ENCODE measurements at places on chromosomes 5 and 9.

GRCh38 chr9:129569502-129570449 lies 51.1 kb downstream of the C9orf50 start:
- no peak for DNase-seq

- DNase-seq: no peak
Observed at GRCh38 chr5:115374057-115374775, 77.8 kb upstream of the CCDC112 start.

DNA sequence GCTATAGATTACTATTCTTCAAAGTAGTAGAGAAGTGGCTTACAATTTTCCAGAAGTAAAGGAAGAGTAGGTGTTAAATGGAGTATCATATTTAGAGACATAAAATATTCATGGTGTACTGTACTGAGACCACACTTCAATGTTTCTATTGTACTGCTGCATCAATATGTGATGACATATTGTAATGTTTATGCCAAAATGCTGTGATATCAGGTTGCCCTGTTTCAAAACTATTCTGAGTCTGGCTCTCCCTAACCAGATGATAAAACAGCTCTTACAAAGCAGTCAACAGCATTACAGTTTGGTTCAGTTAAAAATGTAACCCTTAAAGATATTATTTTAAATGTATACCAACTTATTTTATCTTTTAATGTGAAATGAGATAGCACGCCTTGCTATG lies 30.8 kb upstream of the ACOT12 start:
- no peak for DNase-seq

GRCh38 chr9:108041551-108041950 lies 552.0 kb upstream of the KLF4 start:
- no peak for DNase-seq

DNA sequence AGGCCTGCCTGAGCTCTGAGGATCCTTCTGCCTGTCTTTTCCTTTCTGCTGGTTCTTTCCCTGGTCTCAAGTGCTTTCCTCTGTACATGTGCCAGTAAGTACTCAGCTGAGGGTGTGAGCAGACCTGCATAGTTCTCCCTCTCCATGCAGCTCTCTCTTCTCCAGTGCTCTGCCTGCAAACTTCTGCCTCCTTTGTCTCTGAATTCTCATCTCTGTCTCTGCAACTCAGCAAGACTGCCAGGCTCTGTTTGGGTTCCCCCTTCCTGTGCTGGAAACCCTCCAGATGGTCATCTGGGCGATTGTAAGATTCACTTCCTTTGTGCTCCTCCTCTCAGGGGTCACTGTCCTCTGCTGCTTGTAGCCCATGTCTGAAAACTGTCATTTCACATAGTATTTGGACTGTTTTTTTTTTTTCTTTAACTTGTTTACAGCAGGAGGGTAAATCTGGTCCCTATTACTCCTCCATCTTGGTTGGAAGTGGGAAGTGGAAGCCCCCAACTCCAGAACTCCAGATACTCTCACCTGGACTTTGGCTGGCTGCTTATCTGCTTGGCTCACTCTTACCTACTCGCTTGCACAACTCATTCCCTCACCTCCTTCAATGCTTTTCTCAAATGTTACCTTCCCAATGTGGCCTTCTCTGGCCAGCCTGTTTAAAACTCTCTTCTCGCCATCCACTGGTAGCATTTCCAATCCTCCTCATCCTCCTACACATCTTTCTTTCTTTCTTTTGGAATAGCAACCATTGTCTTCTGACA lies 175.3 kb upstream of the TBC1D2 start:
- DNase-seq: no peak

DNA sequence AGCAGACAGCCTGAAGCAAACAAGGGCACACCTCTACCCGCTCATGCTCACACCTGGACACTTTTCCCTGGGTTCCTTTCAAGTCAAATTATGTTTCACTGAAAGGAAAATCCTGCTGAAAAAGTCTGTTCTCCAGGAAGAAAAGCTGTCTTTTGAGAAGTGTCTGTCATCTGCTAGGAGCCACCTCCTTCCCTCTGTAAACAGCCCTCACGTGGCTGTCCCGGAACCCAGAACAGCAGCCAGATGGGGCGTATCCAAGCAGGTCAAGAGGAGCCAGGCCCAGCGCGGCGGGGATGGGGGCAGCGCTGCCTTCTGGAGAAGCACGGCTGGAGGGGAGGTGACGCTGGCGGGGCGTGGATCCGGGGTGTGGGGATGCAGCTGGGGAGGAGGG lies at the start of gene PNPLA7:
TSS of gene PNPLA7 (minus strand) at position 172 of the 391 bp plus-strand sequence. CDS start 205 bp downstream, outside the sequence.
- DNase-seq: peak; percentile 95

GRCh38 chr5:177189416-177189815 lies 55.8 kb downstream of the NSD1 start:
- no peak for DNase-seq

GRCh38 chr9:111192650-111193049 lies 137.4 kb downstream of the OR2K2 start:
- no peak for DNase-seq

GRCh38 chr9:108776920-108777639 lies 78.7 kb downstream of the ACTL7B start:
- DNase-seq: no peak

- no peak for DNase-seq
Observed at GRCh38 chr5:180343110-180343830, 9.9 kb downstream of the GFPT2 start.

- no peak for DNase-seq
Observed at GRCh38 chr9:93659837-93660177, 83.4 kb downstream of the PHF2 start.

DNA sequence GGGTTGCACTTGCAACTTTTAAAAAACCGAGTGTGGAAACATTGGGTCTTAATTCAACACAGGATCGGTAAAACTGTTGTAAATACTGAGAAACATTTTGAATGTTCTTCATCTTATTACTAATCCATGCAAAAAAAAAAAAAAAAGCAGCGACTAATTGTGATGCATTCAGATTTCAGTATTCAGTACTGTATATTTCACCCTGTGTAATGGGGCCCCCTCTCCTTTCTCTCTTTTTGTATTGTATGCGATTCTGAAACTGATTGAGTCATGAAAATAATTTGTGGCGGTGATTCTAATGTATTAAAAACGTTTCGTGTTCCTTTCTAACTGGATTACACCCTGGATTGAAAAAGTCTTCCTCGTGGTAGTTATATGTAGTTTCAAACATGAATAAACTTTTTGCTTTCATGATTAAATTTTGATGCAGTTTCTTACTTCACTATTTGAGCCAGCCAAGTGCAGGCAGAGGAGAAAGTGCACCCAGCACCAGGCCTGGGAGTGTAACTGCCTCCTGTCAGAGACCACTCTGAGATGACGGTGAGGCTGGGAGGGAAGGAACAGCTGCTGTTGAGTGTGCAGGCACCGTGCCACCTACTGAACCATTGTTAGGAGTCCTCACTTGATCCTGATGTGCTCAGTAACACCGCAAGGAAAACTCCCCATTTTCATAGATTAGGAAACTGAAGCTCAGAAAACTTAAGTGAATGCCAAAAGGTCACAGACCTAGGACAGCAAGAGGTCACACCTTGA lies 220.0 kb downstream of the PBX3 start:
- no peak for DNase-seq

DNA sequence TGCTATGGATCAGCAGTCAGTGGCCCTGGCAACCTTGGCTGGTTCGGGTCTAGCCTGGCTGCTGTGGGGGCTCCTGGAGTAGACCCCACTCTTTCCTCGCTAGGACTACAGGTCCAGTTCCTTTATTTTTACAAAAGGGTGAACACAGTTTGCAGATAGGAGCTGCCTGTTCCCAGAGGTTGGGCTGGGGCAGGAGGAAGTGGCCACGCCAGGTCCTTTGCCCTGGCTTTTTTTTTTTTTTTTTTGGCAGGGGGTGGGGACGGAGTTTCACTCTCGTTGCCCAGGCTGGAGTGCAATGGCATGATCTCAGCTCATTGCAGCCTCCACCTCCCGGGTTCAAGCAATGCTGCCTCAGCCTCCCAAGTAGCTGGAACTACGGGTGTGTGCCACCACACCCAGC lies 7.9 kb downstream of the SLC2A6 start:
- DNase-seq: no peak

- DNase-seq: no peak
Observed at GRCh38 chr9:7298123-7298522, 501.5 kb downstream of the DMAC1 start.

DNA sequence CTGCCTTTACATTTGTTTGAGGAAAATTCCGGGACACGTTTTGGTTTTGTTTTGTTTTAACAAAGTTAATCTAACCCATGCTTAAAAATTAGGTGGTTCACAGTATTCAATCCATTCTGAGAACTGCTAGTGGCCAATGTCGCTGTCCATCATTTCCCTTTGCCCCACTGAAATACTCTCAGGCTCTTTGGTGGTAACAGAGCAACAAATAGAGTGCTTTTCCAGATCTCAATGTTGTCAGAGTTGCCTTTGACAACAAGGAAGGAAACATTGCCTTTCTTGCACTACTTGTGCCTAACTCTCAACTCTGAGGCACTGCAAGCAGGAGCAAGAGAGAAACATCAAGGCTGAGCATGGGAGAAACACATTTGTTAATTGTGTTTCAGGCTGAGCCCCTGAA lies 154.0 kb downstream of the MCTP1 start:
- no peak for DNase-seq

DNA sequence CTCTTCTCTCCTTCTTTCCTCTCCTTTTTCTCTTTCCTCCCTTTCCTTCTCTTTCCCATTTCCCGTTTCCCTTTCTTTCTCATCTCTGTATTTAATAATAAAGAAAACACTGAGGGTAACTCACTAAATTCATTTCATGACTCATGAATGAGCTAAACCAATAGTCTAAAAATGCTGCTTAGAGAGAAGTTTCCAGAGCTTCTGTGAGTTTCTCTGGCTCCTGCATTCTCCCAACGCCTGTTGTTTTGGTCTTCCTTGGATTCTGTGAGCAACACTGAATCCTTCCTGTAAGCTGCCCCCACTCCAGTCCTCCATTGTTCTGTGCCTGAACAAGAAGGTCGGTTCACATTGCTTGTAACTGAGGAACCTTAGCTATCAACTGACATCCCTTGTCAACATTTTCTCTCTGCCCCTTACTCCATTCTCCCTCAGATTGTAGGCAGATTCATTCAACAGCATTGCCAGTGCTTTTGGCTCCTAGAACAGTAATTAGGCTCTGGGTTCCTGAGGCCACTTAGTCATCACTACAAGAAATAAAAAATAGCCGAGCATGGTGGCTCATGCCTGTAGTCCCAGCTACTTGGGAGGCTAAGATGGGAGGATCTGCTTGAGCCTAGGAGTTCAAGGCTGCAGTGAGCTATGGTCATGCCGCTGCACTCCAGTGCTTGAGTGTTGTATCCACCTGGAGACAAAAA lies 237.7 kb upstream of the KLF4 start:
- DNase-seq: no peak

DNA sequence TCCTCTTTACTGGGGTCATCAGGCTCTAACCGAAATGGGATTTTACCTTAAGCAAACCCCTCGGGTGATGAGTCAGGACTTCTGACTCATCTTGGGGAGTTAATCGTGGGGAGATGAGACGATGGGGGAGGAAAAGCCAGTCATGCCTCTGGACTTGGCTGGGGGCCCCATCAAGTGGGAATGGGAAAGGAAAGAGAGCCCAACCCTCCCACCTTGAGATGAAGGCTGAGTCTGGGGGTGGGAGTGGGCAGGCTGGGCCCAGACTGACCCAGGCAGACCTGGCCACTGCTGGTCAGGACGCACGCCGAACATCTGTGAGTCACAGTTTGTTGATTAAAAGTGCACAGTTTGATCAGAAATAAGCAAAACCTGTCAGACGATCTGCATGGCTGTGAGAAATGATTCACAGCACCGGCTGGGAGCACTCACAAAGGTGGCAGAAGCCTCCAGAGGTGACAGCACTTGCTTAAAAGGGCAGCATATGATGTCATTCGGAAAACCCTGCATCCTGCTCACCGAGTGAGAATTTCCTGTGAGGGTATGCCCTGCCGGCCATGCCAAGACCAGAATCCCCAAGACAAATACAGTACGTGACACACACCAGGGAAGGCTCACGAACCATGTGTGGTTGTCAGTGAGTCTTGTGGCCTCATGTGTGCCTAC lies 50.0 kb upstream of the SLC25A51 start:
- no peak for DNase-seq

DNA sequence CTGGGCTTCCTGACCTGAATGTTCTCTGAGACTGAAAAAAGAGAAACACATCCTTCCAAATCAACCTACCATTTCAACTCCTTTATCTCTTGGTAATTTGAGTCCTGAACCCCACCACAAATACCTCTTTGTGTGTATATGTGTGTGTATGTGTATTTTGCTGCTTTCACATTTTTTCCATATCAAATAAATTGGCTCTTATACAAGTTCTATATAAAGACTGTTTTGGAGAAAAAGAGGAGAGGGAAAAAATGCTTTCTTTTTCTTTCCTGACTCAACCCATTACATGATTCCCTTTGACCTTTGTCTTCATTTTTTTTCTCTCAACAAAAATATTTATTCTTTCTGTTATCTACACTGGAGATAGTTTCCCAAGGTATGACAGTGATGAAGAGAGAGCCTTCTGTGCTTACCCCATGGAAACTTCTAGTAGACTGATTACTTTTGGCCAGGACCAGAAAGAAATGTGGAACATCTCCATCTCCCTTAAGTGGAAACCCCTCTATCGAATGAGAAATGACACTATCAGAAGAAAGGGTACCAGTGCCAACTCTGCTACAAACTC lies 85.3 kb downstream of the PAPPA start:
- no peak for DNase-seq

DNA sequence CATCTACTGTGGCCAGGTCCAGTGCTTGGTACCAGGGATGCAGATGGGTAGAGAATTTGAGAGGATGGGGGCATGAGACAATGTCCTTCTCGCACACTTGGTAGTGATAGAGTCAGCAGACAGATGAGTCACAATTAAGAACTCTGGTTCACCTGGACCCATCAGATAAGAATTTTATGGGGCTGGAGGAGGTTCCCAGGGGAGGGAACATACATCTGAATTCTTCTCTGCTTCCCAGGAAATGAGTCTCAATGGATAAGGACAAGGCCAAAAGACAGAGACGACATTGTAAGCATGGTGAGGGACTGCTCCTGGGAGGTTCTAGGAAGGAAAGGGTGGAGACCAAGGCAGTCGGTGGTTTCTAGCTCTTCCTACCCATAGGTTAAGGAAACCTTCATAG lies 5.3 kb downstream of the SLC4A9 start:
- DNase-seq: no peak

- DNase-seq: no peak
Observed at GRCh38 chr9:24912767-24913166, 367.1 kb upstream of the IZUMO3 start.

DNA sequence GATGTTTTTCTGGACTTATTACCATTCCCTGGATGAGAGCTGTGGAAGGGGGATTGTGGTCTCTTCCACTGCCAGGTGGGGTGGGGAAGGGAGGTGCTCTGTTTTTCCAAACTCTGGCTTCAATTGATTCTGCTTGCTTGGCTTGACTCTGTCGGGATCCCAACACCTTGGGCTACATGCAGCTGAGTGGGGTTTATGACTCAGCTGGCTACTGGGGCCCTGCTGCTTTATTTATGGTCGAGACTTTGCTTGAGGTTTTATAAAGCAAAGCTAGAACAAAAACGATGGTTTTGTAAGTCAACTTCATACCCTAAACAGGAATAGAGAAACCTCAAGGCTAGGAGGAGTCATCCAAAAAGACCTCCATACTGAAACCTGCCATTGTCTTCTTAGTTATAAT lies 76.3 kb downstream of the AOPEP start:
- no peak for DNase-seq

All from tibial artery (tissue), 4 donors.